ENCODE measurements at places on chromosomes 6 and 20.

GRCh38 chr6:47084610-47085009 is 42.5 kb upstream of the ADGRF1 start:
- no peak for DNase-seq

GRCh38 chr6:40395066-40395697 is 192.0 kb downstream of the LRFN2 start:
- no peak for DNase-seq

DNA sequence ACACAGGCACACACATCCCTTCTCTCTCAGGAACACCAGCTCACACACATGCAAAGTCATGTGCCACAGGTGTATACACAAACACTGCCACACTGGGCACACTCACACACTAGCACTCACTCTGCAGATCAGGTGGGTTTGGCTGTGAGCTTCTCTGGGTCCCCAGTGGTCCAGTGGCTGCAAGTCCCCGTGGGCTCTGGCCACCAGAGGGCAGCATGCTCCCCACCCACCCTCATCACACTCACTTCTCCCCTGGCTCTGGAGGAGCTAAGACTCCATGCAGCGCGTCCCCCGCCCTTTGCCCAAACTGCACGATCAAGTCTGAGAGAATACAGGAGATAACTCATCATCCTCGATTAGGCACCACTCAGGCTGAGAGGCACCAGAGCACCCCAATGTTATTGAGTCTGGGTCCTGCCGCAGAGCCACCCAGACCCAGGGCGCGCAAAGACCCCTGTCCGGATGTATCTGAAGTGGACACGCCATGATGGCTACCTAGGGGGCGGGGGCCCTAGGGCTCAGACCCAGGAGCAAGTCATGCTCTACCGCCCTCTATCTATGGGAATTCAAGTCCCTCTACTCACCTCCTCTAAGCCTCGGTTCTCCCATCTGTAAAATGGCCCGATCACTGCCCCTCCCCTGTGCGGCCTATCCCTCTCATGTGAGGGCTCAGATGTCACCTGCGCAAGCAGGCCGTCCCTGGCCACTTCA is 90.5 kb downstream of the GRM4 start:
- DNase-seq: peak; percentile 51

DNA sequence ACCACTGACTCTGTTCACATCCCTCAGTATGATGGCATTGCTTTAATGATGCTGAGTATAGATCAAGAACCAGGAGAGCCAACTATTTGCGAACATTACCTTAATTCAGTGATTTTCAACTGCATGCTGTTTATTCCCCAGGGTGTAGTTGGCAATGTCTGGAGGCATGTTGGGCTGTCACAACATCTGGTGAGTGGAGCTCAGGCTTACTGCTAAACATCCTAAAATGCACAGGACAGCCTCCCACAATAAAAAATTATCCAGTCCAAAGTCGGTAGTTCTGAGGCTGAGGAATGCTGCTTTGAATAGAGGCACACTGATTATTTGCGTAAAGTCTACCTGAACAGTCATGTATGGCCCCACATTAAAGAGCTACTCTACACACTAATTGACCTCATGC is 94.8 kb upstream of the OPRM1 start:
- no peak for DNase-seq

- no peak for DNase-seq
Observed at GRCh38 chr20:36132802-36133211, 21.7 kb upstream of the EPB41L1 start.

DNA sequence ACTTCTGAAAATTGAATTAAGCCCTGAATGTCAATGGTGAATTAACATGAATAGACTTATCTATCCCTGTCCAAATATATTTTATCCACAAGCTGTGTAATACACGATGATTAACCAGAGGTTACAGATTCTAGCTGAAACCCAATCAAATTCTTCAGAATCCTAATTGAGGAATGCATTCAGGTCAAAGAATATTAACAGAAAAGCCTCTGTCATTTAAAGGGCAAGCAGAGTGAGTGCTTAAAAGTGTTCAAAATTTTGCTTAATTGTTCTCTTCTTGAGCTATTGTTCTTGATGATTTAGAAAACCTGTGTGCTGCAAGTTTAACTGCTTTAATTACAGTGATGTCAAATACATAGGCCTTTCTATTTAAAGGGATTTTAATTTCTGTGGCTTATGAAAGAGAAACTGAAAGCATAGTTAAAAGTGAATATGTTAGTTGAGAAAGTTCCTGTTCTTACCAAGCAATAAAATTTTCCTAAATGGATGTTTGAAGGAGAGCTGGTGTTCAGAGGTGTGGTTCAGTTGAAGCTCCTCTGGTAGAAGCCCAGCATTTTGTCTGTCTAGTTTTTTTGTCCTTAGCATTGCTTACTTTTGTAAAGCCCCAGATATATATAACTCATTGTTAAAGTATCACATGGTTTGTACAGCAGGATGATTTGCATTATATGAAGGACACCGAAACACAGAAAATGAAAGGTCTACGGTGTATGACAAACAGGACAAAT is 466.3 kb upstream of the PLCB4 start:
- no peak for DNase-seq

DNA sequence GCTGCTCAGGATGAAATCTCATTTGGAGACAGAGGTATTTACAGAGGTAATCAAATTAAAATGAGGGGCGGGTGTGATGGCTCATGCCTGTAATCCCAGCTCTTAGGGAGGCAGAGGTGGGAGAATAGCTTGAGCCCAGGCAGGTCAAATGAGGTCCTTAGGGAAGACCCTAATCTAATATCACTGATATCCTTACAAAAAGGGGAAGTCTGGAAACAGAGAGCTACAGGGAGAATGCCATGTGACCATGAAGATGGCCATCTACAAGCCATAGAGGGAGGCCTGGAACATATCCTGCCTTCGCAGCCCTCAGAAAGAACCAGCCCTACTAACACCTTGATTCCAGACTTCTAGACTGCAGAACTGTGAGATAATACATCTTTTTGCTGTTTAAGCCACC is 8.3 kb downstream of the MTCL3 start:
- no peak for DNase-seq

DNA sequence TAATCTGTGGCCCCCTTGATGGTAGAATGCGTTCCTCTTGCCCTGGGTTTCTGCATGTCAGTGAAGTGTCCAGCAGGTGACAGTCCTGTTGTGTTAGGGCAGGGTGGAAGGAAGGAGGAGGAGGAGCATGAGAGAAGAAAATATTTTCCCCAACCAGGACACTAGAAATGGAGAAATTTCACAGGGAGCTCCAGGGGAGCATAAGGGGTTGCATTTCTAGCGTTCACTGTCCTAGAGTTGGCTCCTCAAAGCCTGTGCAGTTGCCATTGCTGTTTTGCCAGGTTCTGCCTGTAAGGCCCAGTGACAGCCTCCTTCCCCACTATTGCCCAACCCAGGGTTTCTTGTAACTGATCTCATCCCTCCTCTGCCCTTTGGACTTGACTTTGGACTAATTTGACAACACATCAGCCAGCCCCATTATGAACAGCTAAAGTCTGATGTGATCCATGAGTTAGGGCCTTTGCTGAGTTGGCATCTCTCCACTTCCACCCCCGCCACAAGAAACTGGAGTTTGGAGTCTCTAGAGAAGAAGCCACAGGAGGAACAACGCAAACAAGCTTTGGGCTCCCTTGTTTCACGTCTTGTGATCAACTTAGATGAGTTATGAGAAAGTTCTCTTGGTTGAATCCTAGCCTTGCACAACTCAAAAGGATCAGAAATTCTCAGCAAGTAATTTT is 14.0 kb upstream of the FAM50B start:
- DNase-seq: no peak

GRCh38 chr6:144434308-144434990 is 149.3 kb downstream of the UTRN start:
- no peak for DNase-seq

DNA sequence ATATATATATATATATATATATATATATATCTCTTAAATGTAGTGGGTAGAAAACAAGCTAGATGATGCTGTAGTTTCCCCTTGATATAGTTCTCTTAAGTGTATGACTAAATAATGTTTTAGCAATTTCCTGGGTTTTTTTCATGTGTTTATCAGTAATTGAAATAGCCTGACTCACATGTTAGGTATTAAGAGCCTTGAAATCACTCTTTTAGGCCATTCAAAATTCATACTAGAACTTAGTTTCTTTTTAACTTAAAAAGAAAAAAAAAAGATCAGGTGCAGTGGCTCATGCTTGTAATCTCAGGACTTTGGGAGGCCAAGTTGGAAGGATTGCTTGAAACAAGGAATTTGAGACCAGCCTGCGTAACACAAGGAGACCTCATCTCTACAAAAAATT is 44.1 kb downstream of the NKX2-4 start:
- DNase-seq: no peak

- DNase-seq: no peak
Observed at GRCh38 chr20:62812181-62812906, 4.5 kb upstream of the COL9A3 start.

GRCh38 chr6:38012573-38012972 is 193.0 kb downstream of the ZFAND3 start:
- DNase-seq: peak; percentile 42

DNA sequence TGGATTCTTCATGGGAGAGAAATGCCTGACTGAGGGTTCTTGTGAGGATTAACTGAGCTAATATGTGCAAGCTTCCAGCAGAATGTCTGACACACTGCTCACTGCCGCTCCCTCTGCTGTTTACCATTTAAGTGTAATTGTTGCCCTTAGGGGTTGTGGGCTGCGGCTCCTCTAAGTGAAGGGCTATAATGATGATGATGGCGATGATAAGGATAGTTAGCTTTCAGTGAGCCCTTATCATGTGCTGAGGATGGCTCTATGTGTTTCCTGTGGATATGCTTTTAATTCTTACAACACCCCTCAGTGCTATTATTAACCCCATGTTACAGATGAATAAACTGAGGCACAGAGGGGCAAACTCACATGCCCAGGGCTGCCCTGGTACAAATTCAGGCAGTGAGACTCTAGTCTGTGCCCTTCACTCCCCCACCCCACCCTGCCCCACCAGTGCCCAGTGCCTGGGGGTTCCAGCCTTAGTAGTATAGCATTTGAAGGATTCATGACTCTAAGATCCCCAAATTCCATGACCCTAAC is 33.4 kb downstream of the TGM2 start:
- DNase-seq: no peak

DNA sequence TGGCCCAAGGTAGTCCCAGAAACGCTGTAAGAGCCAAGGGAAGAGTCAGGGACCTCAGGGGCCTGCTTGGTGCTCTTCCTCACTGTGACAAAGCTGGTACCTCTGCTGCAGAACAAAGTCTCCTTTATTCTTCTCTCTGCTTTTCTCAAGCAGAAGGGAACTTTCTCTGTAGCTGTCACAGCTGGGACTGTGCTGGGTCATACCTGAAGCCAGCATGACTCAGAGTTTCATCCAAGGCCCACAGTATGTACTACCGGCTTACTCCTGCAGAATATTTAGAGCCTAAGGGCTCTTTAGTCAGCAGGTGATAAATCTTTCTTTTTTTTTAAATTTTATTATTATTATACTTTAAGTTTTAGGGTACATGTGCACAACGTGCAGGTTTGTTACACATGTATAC is 183.2 kb downstream of the TINAG start:
- DNase-seq: no peak

- no peak for DNase-seq
Observed at GRCh38 chr6:104118274-104118673, 741.4 kb downstream of the HACE1 start.

DNA sequence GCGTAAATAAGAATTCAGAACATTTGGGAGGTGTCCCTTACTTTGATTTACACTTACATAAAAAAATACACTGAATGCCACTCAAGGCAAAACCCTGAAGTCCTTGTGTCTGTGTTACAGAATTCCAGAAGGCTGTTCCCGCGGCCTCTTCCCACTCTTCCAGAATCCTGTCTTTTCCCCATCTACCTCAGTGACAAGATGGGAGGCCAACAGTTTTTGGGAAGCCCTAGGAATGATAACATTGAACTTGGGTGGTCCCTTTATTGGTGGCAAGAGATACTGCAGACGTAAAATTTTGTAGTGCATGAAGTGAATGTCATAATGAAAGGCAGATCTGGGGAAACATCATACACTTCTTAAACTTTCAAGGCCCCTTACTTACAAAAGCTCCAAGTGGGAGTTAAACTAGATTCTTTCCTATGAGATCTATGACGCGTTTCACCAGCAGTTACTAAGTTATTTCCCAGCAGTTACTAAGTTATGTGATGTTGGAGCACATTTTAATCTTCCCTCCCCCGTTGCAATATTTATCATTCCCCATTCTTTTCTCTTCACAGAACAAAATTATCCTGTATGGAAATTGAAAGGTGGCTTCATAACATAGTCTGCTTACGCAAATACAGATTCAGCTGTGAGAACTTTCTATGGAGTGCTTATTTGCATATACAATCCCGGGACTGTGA is 79.5 kb downstream of the BCAS1 start:
- DNase-seq: no peak

DNA sequence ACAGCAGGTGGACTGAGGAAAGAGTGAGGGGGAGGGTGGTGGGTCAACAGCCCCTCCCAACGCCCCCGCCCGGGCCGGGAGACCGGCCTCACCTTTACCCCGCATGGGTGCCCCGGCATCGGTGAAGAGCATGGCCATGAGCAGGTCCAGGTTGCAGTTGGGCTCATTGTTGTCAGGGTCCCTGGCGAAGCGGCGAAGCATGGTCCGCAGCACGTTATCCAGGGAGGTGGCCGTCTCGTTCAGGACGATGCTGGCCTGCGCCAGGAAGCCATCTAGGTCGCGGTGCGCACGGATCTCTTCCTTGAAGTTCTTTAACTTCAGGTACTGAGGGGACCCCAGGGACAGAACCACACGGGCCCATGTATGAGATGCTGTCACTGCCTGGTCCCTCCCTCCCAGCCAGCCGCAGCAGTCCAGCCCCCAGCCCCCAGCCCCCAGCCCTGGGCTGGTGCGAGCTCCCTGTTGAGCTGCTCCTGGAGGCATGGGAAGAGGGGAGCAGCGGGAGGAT is 4.9 kb downstream of the SLC4A11 start:
- no peak for DNase-seq

DNA sequence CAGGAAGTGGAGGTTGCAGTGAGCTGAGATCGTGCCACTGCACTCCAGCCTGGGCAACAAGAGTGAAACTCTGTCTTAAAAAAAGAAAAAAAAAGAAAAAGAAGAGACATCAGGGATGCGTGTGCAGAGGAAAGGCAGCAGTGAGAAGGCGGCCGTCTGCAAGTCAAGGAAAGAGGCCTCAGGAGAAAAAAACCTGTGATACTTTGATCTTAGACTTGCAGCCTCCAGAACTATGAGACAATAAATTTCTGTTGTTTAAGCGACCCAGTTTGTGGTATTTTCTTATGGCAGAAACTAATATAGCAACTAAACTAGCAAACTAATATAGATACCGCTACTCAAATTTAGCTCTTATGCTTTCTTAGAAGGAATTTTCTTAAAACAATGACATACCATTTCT is 36.1 kb downstream of the FGD2 start:
- DNase-seq: no peak

DNA sequence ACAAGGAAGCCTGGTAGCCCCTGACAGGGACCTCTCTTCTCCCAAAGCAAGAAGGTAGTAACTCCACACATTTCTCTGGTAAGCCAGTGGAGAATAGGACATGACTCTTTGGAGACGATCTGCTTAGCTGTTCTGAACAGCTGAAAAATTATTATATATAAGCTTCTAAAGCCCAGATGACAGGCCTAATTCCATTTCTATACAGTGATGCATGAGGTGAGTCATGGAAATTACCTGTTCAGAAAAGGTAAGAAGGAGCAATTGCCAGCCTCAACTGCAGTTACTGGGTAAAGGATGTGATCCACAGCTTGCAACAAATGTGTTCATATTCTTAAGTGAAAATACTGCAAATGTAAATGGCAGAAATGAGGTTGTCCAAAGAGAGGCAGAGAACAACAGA is 54.0 kb downstream of the PREP start:
- no peak for DNase-seq

- no peak for DNase-seq
Observed at GRCh38 chr6:105849746-105850145, 236.4 kb upstream of the PRDM1 start.

Data from CD4-positive, alpha-beta T cell (primary cell).